ENCODE measurements at places on chromosomes 12 and 14. TPM values are rescaled to one million over a fixed set of nuclear protein-coding genes. Genes with fewer than 3 reads are reported as not detected.

CCDC196 gene
- total RNA-seq: not detected

PCED1B gene
- 6.6 TPM for total RNA-seq

LDHB gene
- total RNA-seq: 1,559 TPM

HAL gene
- 0.23 TPM for total RNA-seq

NR1H4 gene
- total RNA-seq: not detected

PPM1H gene
- 37.1 TPM for total RNA-seq

MUCL1 gene
- total RNA-seq: not detected

- DNase-seq: no peak
Observed at GRCh38 chr14:102979406-102979805, 56.9 kb downstream of the AMN start.

GRCh38 chr12:107429006-107429705, 256.4 kb upstream of the PWP1 start:
- DNase-seq: no peak

DNA sequence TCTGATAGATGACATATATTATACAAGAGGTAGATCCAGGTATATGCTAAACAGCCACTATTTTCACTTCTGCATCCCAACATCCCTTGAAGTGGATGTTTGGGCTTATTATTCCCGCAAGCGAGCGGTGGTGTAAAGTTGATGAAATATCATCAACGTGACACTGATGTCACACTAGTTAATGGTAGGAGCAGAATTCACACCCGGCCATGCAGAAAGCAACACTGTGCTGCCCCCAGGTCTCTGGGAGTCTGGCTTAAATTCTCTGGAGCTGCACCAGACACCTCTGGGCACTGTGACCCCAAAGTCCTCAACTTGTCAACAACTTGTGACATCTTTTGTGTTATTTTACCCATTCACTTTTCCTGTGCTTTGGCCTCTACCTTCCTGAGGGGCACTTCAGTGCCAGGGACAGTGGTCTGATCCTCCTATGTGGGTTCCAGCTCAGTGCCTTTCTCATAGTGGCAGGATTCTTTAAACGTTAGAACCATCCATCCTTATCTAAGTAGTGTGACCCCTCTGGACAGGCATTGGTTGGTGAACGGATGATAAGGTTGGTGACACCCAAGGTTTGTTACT, 952 bp downstream of the DRAM1 start:
- no peak for DNase-seq

GRCh38 chr12:13471471-13471870, 274.9 kb downstream of the EMP1 start:
- DNase-seq: no peak

DNA sequence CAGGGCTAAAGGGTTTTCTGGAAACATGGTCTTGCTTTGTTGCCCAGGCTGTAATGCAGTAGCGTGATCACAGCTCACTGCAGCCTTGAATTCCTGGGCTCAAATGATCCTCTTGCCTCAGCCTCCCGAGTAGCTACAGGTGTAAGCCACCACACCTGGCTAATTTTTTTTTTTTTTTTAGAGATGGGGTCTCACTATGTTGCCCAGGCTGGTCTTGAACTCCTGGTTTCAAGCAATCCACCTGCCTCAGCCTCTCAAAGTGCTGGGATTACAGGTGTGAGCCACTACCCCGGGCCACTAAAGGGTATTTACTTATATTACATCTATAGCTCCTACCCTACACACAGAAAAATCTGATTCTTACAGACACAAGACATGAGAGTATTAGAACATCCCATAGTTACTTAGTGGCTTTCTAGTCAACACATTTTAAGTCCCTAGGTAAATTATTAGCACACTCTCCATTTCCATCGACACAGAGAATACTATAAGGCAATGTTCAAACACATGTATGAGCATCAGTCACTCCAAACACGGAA, 6.2 kb upstream of the DCAF11 start:
- DNase-seq: no peak

DNA sequence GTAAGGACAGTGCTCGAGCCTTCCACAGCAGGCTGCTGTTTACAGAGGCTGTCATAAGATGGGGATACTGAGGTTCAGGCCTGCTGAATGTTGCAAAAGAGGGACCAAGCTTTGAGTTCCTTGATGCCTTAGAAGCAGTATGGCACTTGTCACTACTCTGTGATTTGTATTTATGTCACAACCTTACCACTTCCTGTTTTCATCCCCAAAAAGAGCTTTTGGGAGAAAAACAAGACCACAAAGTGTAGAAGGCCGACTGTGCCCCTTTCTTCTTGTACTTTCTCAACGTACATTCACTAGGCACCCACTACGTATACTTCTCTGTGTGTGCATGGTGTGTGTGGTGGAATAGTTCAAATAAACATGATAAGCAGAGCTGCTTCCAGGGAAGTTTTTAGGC, 90.1 kb downstream of the DRAM1 start:
- no peak for DNase-seq

DNA sequence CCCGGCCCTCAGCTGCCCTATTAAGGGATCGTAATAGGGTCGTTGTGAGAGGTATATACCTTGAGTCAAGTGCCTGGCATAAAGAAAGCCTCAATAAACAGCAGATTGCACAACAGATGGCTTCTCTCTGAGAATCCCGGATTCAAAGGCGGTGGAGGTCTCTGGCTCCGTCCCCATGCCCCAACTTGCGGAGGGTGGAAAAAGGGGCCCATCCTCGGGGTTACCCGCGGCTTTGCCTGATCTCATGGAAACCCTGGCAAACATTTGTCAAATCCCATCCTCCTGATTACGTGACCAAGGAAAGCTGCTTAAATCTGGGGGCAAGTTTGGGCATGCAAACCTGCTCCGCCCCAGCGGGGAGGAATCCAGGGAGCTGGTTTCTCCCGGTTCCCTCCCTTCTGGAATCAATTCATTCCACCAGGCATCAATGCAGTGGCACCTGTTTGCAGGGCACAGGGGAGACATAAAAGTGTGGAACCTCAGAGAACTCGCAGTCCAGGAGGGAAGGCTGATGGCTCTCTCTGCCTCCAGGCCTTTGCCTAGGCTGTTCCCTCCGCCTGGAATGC, 12.3 kb downstream of the TRPV4 start:
- no peak for DNase-seq

DNA sequence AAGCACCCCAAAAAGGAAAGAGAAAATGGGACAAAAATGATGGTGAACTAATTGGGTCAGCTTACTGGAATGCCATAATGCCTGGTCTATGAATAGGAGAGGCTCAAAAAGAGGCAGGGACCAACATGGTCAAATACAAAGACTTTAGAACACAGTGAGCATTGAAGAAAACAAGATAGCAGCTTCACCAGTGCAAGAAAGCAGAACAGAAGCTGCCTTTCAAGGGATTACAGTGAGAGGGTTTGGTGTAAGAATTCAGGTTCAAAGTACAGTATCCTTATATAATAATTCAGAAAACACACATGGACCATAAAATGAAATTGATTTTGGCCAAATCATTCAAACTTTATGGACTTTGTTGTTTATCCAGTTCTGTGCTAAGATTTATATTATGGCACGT, 162.1 kb downstream of the NAV3 start:
- no peak for DNase-seq
